ENCODE measurements at places on chromosomes 6 and 20. TPM values are rescaled to one million over a fixed set of nuclear protein-coding genes. Genes with fewer than 3 reads are reported as not detected.

- no peak for DNase-seq
Measured at GRCh38 chr20:11431621-11432020, 486.1 kb upstream of the BTBD3 start.

GRCh38 chr6:105873211-105873704, 212.9 kb upstream of the PRDM1 start:
- no peak for DNase-seq

GRCh38 chr6:105459049-105459448, 56.2 kb upstream of the PREP start:
- no peak for DNase-seq

The LPA gene
- not detected for polyA plus RNA-seq
